ENCODE measurements at places on chromosomes 1 and 21.

DNA sequence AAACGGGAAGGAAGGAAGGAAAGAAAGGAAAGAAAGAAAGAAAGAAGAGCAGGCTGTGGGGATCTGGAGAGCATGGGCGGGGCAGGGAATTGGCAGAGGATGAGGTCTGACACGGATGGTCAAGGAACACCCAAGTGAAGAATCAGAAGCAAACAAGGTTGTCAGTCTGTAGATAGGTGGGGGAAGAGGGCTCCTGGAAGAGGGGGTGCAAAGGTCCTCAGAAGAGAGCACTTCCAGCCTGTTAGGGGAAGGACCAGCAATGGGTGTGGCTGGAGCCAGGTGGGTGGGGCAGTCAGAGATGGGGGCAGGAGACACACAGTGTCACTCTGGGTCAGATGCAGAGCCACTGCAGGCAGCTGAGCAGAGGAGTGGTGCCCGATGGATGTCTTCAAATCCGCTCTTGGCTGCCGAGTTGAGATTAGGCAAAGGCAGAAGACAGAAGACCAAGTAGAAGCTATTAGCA is 11.0 kb upstream of the PLA2G2C start:
- DNase-seq: no peak

DNA sequence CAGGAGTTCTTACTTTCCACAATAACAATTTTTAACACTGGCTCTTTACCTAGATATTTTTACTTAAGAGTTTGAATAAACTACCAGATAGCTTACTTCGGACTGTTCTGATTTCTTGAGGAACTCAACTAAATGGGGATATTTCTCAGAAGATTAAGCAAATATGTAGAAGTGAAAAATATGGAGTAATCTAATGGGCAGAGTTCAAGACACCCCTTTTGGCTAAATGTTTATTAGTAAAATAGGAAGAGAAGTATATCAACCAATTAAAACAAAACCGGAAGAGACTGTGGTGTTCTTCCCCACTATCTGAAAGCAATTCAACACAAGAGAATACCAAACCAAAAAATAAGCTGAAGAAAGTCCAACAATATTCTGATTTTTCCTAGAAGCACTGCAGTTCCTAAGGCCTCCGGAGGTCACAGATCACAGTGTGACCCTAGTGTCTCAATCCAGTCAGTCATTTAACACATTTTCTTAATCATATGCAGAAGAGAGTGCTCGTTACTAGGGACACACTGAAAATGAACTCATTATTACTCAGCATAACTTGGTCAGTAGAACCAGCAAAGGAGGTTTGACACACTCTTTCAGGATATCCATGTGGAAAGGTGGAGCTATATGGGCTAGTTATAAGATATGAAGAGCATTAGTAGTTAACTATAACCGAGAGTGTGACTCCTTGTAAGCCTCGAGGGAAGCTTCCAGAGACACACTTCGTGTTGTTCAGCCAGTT is 5.2 kb downstream of the SIPA1L2 start:
- DNase-seq: no peak

- DNase-seq: no peak
Measured at GRCh38 chr1:59265622-59266021, 31.3 kb upstream of the FGGY start.

DNA sequence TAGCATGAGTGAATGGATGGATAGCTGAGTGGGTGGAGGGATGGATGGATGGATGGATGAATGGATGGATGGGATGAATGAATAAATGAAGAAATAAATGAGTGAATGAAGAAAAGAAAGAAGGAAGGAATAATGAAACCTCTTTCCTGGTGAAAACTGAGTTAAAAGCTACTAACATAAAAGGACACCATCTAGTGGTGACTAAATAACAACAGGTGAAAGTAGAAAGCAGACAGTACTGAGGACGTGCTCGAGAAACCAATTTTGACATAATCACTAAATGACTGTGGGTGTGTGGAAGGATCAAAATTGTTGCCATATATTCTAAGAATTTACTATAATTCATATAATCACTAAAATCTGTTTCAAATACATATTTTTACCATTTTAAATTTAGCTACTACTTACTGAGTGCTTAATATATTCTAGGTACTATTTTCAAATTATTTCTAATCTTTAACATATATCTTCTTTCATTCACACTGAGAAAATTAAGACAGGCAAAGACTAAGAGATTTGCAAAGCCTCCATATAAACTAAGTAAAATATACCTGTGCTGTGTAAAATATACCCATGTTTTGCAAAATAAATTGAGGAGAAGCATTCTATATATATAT is 522.9 kb downstream of the LRRIQ3 start:
- peak; percentile 0 for DNase-seq

DNA sequence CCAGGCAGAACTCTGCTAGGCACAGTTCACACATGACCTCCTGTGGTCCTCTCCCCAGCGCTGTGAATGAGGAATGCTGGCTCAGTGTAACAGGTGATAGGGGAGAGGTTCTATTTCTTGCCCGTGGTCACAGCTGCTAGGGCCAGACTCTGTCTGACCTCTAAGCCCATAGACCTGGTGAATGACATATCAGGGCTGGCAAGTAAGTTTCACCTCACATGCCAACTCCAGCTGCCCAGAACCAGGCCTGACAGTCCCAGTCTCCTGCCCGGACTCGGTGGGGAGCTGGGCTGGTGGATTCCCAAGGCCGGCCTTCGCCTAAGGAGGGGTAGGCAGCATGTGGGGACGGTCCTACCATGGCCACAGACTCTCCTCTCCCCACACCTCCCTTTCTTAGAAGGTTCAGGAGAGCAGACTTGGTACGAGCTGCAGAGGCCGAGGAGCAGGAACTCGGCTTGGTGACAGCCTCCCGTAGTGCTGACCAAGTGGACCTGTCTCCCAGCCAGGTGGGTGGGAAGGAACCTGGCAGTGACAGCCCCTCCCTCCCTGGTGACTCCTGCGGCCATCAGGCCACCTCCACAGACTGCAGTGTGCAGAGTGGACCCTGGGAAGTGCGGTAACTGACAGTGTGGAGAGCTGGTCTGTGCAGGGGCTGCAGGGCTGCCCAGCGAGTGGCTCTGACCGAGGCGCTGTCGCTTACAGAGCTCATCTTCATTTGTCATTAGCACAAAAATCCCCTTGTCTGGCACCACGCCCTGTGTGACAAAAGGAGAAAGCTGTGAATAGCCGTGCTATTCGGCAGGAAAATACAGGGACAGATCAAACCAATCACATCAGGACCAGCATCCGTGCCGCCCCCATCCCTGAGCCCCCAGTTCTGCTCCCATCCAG is 74.6 kb downstream of the SCCPDH start:
- no peak for DNase-seq

DNA sequence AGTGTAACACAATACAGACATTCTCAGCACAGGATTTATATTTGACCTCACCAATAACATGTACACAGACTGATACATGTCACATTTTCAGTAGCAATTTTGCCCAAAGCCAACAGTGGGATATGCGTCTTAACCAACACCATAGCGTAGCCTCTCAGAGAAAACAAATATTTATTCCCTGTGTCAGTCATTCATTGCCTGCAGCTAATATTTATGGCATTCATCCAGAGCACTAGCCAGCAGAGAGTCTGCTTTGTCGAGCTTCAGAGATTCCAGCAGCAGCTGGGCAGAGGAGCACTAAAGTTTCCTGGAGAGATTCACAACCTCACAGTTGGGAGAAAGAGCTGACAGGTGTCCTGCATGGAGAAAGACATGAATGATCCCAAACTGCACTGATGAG is 400.7 kb upstream of the DAB1 start:
- no peak for DNase-seq

DNA sequence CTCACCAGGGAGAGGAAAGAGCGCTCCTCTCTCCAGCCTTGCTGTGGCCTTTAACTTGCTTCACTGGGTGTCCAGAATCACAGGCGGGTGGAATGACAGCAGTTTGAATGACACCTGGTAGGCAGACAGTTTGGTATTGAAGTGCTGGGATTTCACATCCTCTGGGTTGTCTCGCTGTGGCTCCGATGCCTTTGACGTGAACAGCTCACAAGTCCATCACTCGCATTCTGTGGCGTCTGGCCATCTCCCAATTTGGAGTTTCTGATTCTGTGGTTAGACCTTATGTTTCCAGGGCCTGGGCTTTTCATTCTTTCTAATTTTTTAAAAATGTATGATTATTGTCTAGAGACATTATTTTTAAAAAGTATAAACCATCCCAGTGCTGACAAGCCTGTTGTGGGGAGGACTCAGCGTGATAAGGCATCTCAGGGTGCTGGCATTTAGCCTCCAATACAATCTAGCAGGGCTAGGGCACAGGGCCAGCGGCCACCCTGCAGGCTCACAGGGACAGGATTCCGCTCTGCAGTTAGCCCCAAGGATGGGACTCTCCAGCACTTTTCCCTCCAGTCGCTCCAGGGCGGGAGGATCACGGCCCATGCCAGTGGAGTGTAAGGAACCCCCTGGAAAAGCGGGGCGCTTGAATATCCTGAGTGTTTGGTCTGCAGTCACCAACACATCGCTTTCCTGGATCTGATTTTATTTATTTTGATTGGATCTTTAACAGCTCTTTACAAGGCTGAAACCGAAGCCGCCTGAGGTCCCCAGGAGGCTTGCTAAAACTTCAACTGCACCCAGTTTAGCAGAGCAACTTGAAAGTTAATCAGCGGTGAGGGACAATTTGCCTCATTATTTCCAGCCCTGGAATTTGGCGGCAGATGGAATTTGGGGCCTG is 178.3 kb downstream of the TRABD2B start:
- peak; percentile 23 for DNase-seq

- no peak for DNase-seq
Measured at GRCh38 chr1:235907187-235907896, 40.6 kb upstream of the LYST start.

GRCh38 chr1:184497959-184498723 is 111.3 kb downstream of the C1orf21 start:
- no peak for DNase-seq
